ENCODE measurements at places on chromosomes 12 and 14. TPM values are rescaled to one million over a fixed set of nuclear protein-coding genes. Genes with fewer than 3 reads are reported as not detected.
A peak's percentile ranks its signal among the peaks of the same experiment; 100 is the strongest.

The RD3L gene
- 0.28 TPM for polyA plus RNA-seq

The LIN7A gene
- 19.9 TPM for polyA plus RNA-seq

The LMO3 gene
- 7.0 TPM for polyA plus RNA-seq

The TEX52 gene
- 4.6 TPM for polyA plus RNA-seq

The WNT1 gene
- polyA plus RNA-seq = not detected

The ABHD12B gene
- polyA plus RNA-seq = 0.68 TPM

The SLC39A5 gene
- polyA plus RNA-seq = 3.9 TPM

The RPGRIP1 gene
- 0.67 TPM for polyA plus RNA-seq

The TMEM263 gene
- 84.2 TPM for polyA plus RNA-seq

- no peak for DNase-seq
Measured at GRCh38 chr12:63387771-63388170, 236.8 kb upstream of the AVPR1A start.

DNA sequence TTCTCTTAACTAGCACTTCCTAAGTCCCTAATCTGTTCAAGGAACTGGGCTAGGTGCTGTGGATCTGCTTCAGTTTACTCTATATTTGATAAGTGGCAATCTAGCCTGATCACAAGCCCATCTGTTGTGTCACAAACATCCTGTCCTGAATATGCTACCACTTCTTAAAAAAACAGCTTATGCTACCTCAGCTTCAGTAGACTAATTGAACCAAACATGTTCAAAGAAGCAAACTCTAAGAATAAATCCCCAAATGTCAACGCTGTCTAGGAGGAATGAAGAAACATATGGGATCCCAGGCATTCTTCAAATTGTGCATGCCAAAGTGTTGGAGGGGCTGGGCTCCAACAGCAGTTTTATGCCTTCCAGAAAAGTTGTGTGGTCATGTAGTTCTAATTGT, 10.4 kb upstream of the KCNH5 start:
- no peak for DNase-seq

GRCh38 chr14:22549981-22550673, 38.9 kb downstream of the DAD1 start:
- no peak for DNase-seq

- DNase-seq = no peak
Measured at GRCh38 chr14:56199095-56199981, 81.1 kb downstream of the PELI2 start.

DNA sequence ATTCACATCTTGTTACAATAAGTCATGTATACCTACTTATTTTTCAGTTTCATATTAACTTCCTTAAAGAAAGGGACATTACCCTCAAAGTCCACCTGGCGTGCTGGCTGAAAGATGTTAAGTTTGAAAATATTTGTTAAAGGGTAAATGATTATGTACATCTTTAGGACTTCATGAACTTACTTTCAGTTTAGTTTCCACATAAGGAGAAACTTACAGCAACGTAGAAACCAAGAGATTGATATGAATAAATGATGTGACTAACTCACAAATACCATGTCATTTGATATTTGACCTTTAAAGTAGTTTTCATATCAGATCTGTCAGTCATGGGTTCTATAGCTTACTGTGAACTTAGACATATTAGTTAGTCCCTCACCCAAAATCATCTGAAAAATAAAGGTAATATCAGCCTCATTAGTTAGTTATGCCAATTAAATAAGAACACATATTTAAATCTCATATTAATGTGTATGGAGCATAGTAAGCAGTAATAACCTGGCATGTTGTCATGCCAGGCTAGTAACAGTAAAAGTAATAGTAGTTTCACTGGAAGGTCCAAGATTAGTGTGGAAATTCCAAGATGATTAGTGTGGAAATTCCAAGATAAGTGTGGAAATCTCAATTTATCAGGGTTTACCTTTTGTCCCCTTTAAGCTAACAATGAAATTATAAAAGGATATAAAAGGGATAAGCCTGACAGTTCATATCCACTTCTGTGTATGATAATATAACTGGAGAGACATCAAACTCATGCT, 1.9 kb upstream of the CLEC2D start:
- no peak for DNase-seq

DNA sequence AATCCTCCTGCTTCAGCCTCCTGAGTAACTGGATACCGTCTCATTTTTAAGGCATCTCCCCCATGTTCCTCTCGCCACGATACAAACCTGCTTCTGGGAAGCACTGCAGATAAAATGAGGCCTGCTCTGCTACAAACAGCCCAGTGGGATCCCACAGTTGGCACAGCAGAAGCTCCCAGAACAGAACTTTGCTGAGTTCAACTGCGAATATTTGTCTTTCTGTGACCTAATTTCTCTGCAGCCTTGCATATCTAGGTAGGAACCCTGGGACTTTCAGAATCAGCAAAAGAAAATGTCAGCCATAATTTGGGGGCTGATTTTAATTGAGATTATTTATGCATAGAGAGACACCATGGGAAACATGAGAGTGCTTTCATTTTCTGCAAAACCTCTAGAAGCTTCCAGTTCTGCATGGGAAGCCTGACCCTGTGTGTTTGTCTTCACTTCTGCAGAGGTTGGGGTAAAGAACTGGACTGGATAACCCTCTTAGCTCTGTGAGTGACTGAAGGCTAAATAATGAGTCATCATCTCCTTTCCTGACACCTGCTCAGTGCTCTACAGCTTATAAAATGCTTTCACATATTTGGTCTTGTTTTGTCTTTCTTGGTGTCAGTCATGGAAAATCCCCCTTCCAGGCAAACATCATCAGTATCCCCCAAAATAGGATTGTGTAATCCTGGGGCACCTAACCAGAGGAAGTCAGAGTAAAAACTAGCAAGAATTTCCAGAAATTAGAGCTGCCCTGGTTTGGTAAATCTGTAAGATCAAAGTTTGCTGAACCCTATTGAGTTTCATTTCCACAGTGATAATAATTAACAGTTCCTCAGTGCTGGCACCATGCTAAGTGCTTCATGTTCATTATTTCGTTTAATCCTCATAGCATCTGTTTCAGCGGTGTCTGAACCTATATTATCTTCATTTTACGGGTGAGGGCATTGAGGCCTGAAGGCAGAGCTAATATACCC, 185.8 kb downstream of the SLC15A4 start:
- DNase-seq = no peak

DNA sequence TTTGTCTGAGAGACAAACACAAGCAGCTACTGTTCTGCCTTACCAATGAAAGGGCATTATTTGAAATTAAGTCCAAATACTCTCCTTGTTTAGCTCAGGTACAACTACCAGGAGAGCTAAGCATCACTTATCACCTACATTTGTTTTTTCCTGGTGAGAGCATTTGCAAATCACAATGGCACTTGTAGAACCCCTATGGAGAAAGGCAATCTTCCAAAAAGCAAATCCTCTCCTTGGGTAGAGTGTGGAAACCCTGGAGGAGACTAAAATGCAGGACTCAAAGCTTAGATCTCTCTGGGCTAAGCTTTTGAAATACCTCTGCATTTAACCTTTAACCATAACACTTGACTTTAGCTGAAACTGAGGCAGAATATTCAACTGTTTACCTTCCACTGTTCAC, 20.8 kb downstream of the GTSF1 start:
- no peak for DNase-seq

GRCh38 chr12:107225635-107226034, 132.3 kb upstream of the CRY1 start:
- DNase-seq = no peak

GRCh38 chr12:93570552-93571364, 1.7 kb upstream of the SOCS2 start:
- peak; percentile 96 for DNase-seq

DNA sequence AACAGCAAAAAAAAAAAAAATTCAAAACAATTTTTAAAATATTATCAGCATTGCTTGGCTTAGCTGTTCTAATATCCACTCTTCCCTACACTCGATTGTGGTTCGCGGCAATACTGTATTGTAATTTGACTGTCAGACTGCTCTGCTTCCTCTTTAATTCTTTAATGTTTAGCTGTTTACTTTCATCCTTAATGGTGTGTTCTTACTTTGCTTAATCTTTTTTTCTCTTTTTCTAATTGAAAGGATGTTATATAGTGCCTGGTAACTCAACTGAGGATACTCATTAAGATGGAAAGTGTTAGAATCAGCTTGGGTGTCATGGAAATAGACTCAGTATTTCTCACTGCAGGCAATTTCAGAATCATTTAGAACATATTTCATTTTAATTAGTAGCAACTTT, 2.0 kb downstream of the ANO4 start:
- no peak for DNase-seq

DNA sequence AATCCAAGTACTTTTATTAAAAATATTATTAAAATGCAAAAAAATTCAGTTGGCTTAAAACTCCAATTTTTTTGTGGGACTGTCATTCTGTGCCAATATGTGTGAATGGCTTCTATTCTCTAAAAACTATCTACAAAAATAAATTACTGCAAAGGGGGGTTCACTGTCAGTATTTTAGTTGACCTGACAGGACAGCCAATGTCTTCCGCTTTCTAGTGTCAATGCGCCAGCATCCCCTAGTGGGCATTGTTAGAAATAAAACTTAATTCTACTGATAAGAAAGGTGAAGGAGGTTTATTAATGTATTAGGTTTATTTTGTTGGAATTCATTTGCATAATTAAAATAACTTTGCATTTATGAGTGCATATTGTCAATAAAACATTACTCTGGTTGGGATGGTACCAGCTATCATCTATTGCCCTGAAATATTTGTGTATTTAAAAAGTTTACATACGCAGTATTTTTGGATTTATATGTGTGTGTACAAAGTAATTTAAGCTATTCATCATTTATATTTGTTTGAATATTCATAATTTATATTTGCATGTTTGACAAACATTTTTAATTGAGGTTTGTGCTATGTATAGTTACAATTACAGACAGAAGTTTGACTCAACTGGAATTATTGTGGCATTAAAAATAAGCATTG, 527.2 kb downstream of the FLRT2 start:
- no peak for DNase-seq

- no peak for DNase-seq
Measured at GRCh38 chr14:80764496-80764895, 177.0 kb downstream of the CEP128 start.

- no peak for DNase-seq
Measured at GRCh38 chr14:71201840-71202239, 294.6 kb downstream of the PCNX1 start.

- no peak for DNase-seq
Measured at GRCh38 chr14:96573473-96574100, 71.4 kb downstream of the PAPOLA start.

DNA sequence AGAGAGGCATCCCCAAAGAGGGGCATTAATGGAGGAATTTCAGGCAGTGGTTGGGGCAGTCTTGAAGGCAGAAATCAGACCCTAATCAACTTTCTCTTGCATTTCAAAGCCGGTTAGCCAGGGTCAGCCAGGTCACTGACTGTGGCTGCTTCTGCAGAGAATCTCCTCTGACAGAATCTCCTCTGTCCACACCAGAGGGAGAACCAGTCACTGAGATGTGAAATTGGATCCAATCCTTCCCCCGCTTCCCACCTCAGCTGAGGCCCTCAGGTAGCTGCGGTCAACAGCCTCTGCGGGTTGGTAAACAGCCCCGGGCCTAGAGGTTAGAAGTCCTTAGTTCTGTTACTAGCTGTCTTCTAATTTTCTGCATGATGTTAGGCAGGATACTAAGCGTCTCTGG, 39.8 kb upstream of the NUAK1 start:
- no peak for DNase-seq

GRCh38 chr12:47863467-47863866, 41.3 kb downstream of the VDR start:
- no peak for DNase-seq
